ENCODE measurements at places on chromosomes 3 and 15.
A peak's percentile ranks its signal among the peaks of the same experiment; 100 is the strongest.

DNA sequence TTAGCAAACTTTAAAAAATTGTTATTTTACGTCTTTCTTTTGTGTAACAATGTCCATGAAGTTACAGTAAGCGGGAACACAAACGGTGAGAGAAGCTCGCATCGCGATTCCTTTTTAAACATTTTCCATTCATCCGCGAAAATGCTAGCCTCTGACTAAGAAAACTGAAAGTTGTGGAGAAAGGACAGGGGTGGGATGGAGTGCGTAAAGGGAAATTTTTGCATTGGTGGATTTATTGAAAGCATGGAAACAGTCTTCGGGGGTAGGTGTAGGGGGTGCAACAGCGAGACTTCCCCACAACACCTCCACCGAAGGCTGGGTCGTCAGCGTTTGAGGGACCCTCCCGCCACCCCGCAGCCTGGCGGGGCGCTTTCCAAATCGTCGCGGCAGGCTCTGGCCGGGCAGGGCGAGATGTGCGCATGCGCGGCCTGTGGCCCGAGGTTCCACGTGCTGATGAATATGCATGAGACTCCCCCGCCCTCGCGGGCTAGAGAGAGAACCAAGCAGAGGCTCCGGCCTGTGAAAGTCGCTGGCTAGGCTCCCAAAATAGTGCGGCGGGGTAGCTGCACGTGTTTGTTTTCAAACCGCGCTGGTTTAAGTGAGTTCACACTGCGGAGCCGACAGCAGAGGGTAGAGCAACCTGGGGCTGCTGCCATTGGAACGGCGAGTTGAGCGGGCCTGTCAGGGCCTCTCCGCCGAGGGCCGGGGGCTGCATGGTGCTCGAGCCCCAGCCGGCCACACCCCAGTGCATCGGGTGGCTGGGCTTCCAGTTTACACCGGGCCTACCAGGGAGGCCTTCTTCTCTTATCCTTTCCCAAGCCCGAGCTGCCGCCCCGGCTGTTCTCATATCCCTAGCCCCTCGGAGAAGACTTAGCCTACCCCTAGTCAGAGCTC, 9.9 kb downstream of the ZIC1 start:
- DNase-seq: no peak

- peak; percentile 36 for DNase-seq
Measured at GRCh38 chr3:42012935-42013690, 51.2 kb upstream of the ULK4 start.

GRCh38 chr15:99474909-99475753, 90.7 kb upstream of the MEF2A start:
- DNase-seq: no peak

DNA sequence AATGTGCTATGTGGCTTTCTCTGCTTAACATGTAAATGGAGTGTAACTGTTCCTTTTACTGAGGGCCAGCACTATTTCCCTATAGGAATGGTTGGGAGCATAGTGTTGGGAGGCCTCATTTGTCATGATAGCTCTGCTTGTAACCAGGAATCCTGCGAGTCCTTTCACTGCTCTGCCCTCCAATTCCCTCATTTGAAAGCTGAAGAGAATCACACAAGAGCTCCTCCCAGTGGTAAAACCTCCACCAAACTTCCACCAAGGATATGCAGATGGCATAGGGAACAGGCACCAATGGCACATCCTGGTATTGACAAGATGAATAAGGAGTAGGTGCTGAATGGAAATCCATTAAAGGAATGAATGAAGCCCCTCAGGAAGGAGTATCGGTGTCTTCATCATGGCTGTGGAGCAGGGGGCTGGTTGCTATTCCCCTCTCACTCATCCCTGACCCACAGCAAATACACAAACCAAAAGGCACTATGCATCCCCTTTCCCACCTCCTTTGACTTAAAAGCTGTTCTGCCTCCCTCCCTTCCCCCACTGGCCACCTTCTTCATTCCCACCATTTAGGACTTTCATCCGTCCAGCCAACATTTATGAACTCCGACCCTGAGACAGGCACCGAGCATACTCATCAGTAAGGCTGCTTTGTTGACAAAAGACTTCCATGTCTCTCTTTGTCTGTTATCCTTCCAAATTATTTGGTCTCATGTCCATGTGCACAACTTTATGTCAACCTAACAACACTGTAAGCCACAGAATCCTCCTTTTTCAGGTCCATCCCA, 560.8 kb downstream of the FOXP1 start:
- no peak for DNase-seq

- DNase-seq: no peak
Measured at GRCh38 chr3:65732051-65732935, 306.4 kb downstream of the MAGI1 start.

- no peak for DNase-seq
Measured at GRCh38 chr3:180246688-180247195, 210.0 kb upstream of the PEX5L start.

GRCh38 chr3:13116426-13116825, 43.2 kb upstream of the IQSEC1 start:
- DNase-seq: no peak

GRCh38 chr15:90844696-90845095, 23.7 kb upstream of the FURIN start:
- DNase-seq: no peak

DNA sequence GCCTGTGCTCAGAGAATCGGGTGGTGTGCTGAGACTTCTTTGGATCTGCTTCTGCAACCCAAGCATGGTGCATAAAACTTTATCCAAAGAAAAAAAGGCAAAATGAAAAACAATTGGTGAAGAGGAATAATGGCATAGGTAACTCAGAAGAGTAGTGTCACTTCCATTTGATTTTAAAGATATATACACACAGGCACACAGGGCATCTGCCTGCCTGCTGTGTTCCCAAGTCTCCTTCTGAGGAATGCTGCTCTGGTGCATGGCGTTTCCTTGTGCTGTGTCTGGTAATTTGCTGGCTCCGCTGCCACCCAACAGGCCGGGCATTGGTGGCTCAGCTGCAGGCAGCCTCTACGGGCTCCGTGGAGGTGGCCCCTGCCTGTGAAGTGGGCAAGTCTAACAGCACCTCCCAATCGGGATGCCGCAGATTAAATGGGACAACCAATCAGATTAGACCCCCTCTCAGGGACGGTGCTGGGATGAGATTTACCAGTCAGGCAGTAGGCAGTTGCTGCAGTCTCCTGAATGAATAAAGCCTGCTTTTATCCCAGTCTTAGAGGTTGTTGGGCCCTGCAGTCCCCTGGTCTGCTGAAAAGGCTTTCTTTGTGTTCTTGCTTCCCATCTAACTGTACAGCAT, 253.7 kb upstream of the RASGRP1 start:
- no peak for DNase-seq

- no peak for DNase-seq
Measured at GRCh38 chr3:191369616-191370010, 39.3 kb upstream of the UTS2B start.

- no peak for DNase-seq
Measured at GRCh38 chr15:71997691-71998090, 120.3 kb downstream of the MYO9A start.

GRCh38 chr3:127867986-127868385, 45.7 kb upstream of the MGLL start:
- no peak for DNase-seq

GRCh38 chr15:86615411-86615810, 535.7 kb downstream of the AGBL1 start:
- DNase-seq: no peak

DNA sequence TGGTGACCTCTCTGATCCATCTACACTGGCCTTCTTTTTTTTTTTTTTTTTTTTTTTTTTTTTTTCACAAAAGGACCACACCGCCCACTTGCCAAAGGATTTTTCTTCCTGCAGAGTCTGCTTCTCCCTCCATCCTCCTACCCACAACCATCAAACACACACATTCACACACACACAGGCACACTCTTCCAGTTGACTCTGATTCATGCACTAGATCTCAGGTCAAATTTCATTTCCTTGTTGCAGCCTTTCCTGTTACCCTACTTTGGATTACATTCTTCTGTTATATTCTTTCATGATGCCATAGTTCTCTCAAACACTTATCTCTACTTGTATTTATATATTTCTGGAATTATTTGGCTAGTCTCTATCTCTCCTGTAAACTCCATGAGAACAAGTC, 133.9 kb downstream of the STAC start:
- DNase-seq: no peak

GRCh38 chr3:177679568-177680471, 482.5 kb upstream of the TBL1XR1 start:
- DNase-seq: no peak

DNA sequence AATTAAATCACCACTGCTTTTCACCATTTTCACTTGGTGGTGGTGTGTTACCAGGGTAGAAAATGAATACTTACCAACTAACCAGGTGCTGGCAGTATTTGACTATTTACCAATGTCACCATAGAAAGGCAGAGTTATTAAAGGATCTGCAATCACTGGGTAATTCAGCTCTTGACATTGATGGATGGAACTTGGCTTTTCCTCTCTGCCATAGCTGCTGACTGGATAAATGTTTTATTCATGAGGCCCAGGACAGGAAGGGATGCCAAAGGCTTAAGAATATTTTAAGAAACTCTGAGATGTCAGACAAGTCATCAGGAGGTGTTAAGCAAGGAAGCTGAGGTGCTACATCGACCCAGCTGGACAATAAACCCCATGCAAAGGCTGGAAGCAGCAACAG, 495.5 kb upstream of the CFAP20DC start:
- DNase-seq: no peak

DNA sequence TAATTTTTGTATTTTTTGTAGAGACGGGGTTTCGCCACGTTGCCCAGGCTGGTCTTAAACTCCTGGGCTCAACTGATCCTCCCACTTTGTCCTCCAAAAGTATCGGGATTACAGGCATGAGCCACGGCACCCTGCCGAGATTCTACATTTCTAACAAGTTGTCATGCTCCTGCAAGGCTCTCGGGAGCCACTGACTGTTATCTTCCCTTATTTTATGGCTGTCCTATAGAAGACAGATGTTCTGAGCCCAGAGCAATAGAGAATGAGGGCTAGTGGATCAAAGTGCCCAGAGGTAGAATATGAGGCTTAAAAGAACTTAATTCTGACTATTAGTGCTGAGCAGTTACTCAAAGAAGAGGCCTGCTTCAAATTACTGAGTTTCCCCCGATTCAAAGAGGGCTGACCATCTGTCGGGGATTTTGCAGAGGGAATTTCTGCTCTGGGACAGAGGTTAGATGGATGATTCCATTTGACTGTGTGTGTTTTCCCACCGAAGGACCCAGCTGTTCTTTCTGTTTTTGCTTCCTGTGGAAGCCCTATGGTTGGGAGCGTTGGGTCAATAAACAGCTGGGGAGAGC, 39.5 kb downstream of the ITPR1 start:
- no peak for DNase-seq

DNA sequence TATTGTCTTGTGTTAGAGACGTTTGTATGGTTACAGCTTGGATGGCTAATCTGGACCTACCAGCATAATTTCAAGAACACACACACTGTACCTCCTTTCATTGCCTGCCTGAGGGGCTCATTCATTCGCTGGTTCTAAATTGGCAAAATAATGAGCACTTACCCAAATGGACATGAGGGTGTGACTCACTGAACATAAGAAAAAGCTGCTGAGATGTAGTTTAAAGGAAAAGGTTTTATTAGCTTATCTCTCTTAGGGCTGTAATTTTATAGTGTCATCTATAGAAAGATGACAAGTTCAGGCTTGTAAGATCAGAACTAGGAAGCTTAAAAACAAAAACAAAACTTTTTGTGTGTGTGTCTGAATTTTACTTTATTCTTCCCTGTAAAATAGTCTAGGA, 120.7 kb upstream of the WNT7A start:
- no peak for DNase-seq

DNA sequence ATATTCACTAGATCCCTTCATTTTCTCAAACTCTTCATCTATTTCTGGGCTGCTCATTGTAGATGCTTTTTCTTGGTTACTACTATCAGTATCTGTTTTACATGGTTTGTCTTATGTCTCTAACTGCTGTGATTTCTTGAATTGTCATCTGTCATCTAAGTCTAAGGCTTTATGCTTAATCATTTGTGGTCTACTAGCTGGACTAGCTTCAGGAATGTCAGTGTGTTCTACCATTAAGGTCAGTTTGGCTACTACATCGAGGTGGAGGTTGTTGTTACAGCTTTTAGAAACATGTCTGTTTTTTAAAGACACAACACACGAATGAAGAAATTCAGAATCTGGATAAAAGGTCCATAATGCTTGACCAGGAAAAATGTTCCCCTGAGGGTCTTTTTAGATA, 82.2 kb downstream of the ABI3BP start:
- DNase-seq: no peak

DNA sequence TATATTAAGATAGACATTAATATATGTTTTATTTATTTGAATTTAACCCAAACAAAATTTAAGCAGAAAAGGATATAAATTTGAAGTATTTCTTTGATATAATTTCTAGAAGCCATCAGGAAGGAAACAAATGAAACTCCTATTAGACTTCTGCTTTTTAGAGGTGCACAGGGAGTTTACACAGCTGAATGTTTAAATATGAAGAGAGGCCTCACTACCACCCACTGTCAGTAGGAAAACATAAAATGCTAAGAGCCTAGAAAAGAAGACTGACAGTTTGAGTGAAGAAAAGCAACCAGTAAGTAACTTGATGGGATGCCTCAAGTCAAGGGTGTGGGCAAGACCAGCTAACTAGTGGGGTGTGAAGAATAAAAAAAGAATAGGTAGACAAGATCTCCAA, 19.7 kb downstream of the PLSCR2 start:
- no peak for DNase-seq

- no peak for DNase-seq
Measured at GRCh38 chr15:50148362-50148963, 29.4 kb upstream of the ATP8B4 start.

DNA sequence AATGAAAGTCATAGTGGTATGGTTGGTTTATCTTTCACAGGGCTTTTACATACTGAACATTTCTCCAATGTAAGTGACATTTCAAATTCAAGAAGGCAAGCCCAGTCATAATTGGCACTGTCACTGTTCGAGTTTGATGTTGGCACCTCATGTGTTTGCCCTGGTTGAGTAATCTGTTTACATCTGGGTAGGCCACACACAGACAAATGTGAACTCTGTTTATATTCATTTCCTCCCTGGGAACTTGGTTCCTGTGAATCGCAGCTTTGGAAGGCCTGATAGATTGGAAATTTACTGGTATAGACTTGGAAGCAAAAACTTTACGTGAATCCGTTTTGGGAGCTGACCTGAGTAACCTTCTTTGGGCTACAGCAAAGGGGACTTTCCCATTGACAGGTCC, 395.2 kb upstream of the AZI2 start:
- DNase-seq: no peak

- no peak for DNase-seq
Measured at GRCh38 chr3:122356402-122356801, 26.6 kb downstream of the MIX23 start.

- DNase-seq: no peak
Measured at GRCh38 chr15:101091080-101092017, 160.5 kb downstream of the CHSY1 start.

DNA sequence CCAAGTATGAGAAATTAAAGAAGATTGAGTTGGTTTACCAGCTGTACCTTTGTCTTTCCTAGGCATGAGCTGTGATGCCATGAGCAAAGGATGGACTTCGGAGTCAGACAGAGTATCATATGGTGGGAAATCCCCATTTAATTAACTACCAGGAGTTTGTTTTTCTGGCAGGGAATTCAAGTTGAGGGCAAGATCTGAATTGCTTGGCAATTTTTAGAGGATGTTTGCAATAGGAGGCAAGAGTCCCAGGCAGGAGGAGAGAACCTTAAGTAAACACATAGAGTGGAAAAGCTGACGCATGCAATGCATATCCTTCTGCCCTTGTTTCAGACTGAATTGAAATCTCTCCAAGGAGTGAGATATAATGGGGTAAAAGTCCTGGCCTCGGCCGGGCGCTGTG, 569.7 kb upstream of the MDFIC2 start:
- no peak for DNase-seq
